ENCODE measurements at places on chromosomes 12 and 14. TPM values are rescaled to one million over a fixed set of nuclear protein-coding genes. Genes with fewer than 3 reads are reported as not detected.
A peak's percentile ranks its signal among the peaks of the same experiment; 100 is the strongest.

The MUCL1 gene
- not detected for total RNA-seq

- DNase-seq, result no peak
- peak overlapping the region; percentile 48 for H3K27ac ChIP-seq
- no peaks in the 10 kb centered on the region for H3K36me3 ChIP-seq
- no peaks in the 10 kb centered on the region for H3K27me3 ChIP-seq
- H3K4me3 ChIP-seq, result no peak overlapping the region
- no peaks in the 10 kb centered on the region for H3K4me1 ChIP-seq
Measured at GRCh38 chr14:92945959-92946846, 23.3 kb downstream of the CHGA start.

GRCh38 chr12:89370850-89371249 is 18.5 kb upstream of the DUSP6 start:
- DNase-seq, result no peak
- peaks cover 35% of the 10 kb centered on the region for H3K4me1 ChIP-seq
- H3K27ac ChIP-seq, result peak overlapping the region; percentile 67
- peak overlapping the region; percentile 41 for H3K4me3 ChIP-seq
- no peaks in the 10 kb centered on the region for H3K27me3 ChIP-seq

DNA sequence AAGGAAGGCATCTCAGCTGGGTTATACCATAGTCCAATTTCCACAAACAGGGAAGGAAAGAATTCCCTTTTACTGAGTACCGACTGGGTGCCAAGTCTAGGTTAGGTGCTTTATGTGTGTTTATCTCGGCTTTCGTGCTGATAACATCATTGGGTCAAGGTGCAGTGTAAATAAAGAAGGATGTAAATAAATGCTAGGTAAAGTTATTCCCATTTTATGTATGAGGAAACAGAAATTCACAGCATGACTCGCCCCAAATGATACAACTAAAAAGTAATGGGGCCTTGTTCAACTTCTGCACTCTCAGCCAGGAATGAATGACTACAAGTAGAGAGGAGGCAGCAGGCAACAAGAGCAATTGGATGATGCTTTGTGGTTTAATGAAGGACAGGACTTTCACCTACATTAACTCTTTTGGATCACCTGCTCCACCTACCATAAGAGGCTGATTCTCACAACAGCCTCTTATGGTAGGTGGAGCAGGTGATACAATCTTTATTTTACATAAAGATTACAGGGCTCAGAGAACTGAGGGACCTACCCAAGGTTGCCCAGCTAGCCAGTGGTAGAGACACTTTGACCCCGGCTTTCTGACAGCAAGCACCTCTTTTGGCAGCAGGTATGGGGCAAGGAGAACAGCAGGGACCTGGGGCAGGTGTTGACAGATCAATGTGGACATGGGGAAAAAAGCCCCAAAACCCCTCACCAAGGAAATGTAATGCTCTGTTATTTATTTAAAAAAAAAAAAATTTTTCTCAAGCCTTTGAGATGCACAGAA is 213.4 kb upstream of the NUDT4 start:
- DNase-seq, result no peak
- no peak overlapping the region for H3K27ac ChIP-seq
- no peak overlapping the region for H3K4me3 ChIP-seq
- no peaks in the 10 kb centered on the region for H3K27me3 ChIP-seq

- peak overlapping the region; percentile 25 for H3K27ac ChIP-seq
- peaks cover 25% of the 10 kb centered on the region for H3K4me1 ChIP-seq
- DNase-seq, result no peak
- H3K36me3 ChIP-seq, result peaks cover 28% of the 10 kb centered on the region
Measured at GRCh38 chr12:11677093-11677492, 27.6 kb downstream of the ETV6 start.

The KRAS gene
- total RNA-seq, result 37.4 TPM

GRCh38 chr14:50734950-50735695 is 67.0 kb upstream of the SAV1 start:
- DNase-seq, result no peak
- peak overlapping the region; percentile 72 for H3K27ac ChIP-seq
- peaks cover 26% of the 10 kb centered on the region for H3K36me3 ChIP-seq
- peak overlapping the region; percentile 20 for H3K4me3 ChIP-seq
- no peaks in the 10 kb centered on the region for H3K4me1 ChIP-seq

The BCL11B gene
- total RNA-seq, result 11.4 TPM

The OR6C2 gene
- not detected for total RNA-seq

- peaks cover 16% of the 10 kb centered on the region for H3K4me1 ChIP-seq
- peaks cover 7% of the 10 kb centered on the region for H3K27me3 ChIP-seq
- H3K27ac ChIP-seq, result peak overlapping the region; percentile 14
- H3K36me3 ChIP-seq, result no peaks in the 10 kb centered on the region
- H3K4me3 ChIP-seq, result peak overlapping the region; percentile 65
Measured at GRCh38 chr14:89011355-89012281, 187.2 kb downstream of the TTC8 start.

- H3K36me3 ChIP-seq, result no peaks in the 10 kb centered on the region
- no peak overlapping the region for H3K4me3 ChIP-seq
- H3K27me3 ChIP-seq, result no peaks in the 10 kb centered on the region
- no peak for DNase-seq
Measured at GRCh38 chr12:124497039-124497438, 70.4 kb downstream of the NCOR2 start.

- no peak overlapping the region for H3K4me3 ChIP-seq
- DNase-seq, result no peak
- H3K27me3 ChIP-seq, result no peaks in the 10 kb centered on the region
Measured at GRCh38 chr12:76464631-76465166, 94.9 kb downstream of the OSBPL8 start.

- peak overlapping the region; percentile 94 for H3K27ac ChIP-seq
- H3K27me3 ChIP-seq, result no peaks in the 10 kb centered on the region
- peaks cover 13% of the 10 kb centered on the region for H3K36me3 ChIP-seq
Measured at GRCh38 chr12:56126732-56127239, 1.3 kb upstream of the ESYT1 start.

- no peak for DNase-seq
- H3K4me3 ChIP-seq, result peak overlapping the region; percentile 58
- peaks cover 99% of the 10 kb centered on the region for H3K27me3 ChIP-seq
- H3K27ac ChIP-seq, result no peak overlapping the region
Measured at GRCh38 chr14:60506985-60507829, 1.7 kb upstream of the SIX6 start.

The OR6C4 gene
- total RNA-seq, result not detected

DNA sequence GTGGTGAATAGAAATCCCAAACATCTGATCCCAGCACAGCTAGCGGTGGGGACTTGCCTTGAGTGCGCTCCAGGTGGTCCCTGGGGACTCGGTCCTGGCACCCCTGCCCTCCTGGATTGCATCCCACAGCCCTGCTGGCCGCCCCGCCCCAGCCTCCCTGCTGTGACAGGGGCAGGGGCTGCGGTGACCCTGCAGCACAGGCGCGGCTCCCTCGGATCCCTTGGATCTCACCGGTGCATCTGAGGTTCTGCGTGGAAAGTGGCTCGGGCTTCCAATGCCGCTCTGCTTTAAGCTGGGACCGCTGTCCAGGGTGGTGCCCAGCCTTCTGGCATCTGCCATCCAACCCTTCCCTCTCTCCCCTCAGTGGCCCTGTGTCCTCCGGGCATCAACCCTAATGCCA is 16.0 kb downstream of the ANKRD9 start:
- H3K27me3 ChIP-seq, result no peaks in the 10 kb centered on the region
- no peak overlapping the region for H3K4me3 ChIP-seq
- DNase-seq, result no peak
- no peaks in the 10 kb centered on the region for H3K36me3 ChIP-seq

The WSCD2 gene
- 72.9 TPM for total RNA-seq

DNA sequence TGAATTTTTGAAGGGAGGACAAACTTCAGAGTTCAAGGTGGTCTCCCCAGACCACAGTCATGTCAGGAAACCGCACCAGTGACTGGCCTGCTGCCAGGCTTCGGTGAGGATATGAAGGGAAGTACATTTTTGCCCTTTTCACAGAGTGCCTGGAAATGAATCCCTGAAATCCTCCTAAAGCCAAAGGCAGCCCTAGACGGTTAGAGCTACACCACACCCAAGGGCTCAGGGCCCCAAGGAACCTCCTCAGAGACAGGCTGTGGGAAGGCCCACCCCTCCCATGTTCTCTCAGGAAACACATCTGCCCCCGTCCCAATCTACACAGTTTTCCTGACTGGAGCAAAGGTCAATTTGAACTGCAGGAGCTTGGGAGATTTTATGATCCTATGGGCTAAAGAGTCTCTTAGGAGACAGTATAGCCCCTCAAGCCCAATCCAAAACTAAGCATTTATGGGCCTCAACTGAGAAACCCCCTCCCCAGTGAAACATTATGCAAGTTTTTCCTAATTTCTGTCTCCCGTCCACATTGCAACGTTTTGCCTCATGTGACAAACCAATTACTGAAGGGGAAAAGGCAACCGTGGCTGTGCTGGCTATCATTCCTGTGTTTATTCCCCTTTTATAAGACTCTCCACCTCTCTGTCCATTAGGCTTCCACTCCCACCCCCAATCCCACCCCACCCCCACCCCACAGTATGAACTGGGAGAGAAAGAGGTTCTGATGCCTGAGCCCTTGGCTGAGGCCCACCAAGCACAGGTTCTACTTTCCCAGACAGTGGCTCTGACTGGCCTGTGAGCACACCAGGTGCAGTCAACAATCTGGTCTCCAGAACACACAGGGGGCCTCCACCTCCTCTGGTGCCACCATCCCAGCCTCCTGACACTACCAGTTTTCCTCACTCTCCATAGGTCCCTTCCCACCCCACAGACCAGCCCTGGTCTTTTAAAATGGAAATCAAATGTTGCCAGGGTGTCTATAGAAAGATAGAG is 9.6 kb upstream of the RNASE1 start:
- no peaks in the 10 kb centered on the region for H3K4me1 ChIP-seq
- no peaks in the 10 kb centered on the region for H3K27me3 ChIP-seq
- no peak overlapping the region for H3K4me3 ChIP-seq
- H3K36me3 ChIP-seq, result no peaks in the 10 kb centered on the region
- no peak overlapping the region for H3K27ac ChIP-seq

- H3K36me3 ChIP-seq, result no peaks in the 10 kb centered on the region
- no peak overlapping the region for H3K27ac ChIP-seq
- no peak for DNase-seq
- H3K27me3 ChIP-seq, result no peaks in the 10 kb centered on the region
Measured at GRCh38 chr14:81818271-81818670, 284.6 kb upstream of the SEL1L start.

The PPP1R13B gene
- 42.0 TPM for total RNA-seq

DNA sequence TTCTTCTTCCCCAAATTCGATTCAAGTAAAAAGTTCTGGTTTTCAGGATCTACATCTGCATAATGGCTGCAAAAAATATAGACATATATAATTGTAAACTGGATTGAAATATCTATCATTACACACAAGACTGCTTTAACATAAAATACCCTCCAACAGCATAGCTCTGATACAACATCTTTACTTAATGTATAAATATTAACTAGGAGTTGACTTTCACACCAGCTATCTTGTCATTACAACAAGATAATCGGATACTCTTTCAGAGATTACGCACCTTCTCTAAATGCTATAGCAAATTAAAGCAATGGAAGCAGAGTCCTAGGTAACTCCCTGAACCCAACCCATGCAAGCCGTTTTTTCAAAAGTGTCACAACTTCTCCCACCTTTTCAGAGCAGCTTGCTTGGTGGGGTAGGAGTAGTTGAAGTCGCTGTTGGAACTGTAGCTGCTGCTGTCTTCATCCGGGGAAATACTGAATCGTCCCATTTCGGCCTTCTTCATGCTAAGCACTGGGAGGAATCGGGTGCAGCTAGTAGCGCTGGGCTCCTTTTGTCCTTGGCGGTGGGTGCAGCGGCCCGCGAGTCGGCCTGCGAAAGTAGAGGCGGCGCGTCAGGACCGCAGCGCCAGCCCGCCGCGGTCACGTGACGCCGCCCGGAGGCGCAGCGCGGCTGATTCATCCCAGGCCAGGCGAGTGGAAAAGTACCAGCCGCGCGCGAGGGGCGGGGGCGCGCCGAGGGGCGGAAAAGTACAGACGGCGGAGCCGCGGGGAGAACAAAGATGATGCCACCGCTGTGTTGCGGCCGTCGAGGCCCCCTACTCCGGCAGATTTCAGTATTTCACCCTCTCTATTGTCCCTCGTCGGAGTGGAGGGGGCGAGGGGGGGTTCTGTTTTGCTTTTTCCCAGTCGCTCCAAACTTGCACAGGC is 1.5 kb downstream of the SLC38A2 start:
- DNase-seq, result peak; percentile 94
- no peaks in the 10 kb centered on the region for H3K27me3 ChIP-seq
- peak overlapping the region; percentile 99 for H3K27ac ChIP-seq
- H3K36me3 ChIP-seq, result peaks cover 40% of the 10 kb centered on the region

DNA sequence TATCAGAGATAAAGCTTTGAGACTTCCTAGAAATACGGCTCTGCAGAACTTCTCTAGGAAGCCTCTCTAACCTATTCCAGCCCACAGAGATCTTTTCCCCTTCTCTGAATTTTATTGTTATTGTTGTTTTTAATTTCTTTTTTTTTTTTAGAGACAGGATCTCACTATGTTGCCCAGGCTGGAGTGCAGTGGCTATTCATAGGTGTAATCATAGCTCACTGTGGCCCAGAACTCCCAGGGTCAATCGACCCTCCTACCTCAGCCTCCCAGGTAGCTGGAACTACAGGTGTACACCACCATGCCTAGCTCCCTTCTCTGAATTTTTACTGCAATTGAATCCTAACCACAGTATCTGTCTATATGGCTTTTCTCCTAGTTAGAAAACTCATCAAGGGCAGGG is 19.6 kb downstream of the SLC7A8 start:
- no peak overlapping the region for H3K27ac ChIP-seq
- H3K4me1 ChIP-seq, result peaks cover 43% of the 10 kb centered on the region
- H3K4me3 ChIP-seq, result no peak overlapping the region
- no peak for DNase-seq
- no peaks in the 10 kb centered on the region for H3K27me3 ChIP-seq

The RNASE12 gene
- not detected for total RNA-seq

GRCh38 chr14:35689000-35689460 is 120.1 kb downstream of the RALGAPA1 start:
- DNase-seq, result no peak
- H3K4me1 ChIP-seq, result no peaks in the 10 kb centered on the region
- H3K27ac ChIP-seq, result no peak overlapping the region
- H3K27me3 ChIP-seq, result no peaks in the 10 kb centered on the region
- H3K36me3 ChIP-seq, result peaks cover 5% of the 10 kb centered on the region

- no peaks in the 10 kb centered on the region for H3K36me3 ChIP-seq
- peak overlapping the region; percentile 73 for H3K4me3 ChIP-seq
- no peak for DNase-seq
- peak overlapping the region; percentile 91 for H3K27ac ChIP-seq
Measured at GRCh38 chr14:91396013-91396660, 21.5 kb downstream of the CCDC88C start.

DNA sequence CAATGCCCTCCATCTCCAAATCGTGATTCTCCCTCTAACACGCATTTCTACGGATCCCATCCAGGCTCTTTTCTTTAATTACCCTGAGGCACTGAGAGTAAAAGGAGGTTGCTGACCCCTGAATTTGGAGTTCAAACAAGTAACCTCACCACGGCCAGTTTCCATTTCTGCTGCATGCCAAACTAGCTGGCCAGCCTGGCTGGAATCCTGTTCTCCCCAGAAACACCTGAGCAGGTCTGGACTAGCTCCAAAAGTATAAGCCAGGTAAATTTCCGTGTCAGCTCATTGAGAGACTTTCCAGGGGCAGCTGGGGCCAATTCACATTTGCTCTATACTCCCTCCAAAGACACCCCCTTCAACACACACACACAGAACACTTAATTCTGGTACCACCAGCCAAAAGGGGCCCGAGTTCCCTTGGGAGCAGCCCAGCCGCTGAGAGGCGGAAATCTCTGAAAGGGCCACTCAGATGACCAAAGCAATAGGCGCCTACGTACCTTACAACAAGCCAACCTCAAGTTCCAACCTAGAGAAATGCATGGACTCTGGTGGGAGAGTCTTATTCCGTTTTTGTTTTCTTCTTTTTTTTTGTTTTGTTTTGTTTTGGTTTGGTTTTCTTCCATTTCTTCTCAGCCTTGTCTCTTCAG is 131.4 kb downstream of the NDUFA12 start:
- peaks cover 4% of the 10 kb centered on the region for H3K4me1 ChIP-seq
- H3K27ac ChIP-seq, result peak overlapping the region; percentile 18
- H3K27me3 ChIP-seq, result peaks cover 69% of the 10 kb centered on the region
- peak overlapping the region; percentile 73 for H3K4me3 ChIP-seq
- DNase-seq, result no peak
